ENCODE measurements at places on chromosomes 2 and 18.
A peak's percentile ranks its signal among the peaks of the same experiment; 100 is the strongest.

- DNase-seq = peak; percentile 36
These were observed 124.9 kb downstream of the RGPD3 start for GRCh38 chr2:106343274-106343673.

DNA sequence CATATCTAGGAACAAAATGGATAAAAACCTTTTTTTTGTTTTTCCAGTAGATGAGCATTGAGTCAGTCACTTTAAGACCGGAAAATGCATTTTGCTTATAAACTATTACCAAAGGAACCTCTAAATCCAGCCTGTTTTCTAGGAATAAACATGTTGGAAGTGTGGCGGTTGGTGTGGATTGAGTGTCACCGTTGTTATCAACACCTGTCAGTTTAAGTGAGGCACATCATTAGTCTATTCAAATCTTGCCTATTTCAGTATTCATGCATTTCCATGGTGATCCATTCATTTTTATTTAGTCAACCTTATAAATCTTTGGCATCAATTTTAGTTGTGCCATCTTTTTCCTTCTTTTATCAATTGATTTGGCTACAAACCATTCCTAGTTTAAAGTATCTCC is 3.3 kb downstream of the KLHL29 start:
- DNase-seq = no peak

- DNase-seq = no peak
These were observed 32.4 kb downstream of the LHCGR start for GRCh38 chr2:48723129-48723528.

GRCh38 chr2:123359636-123360035 is 665.5 kb upstream of the CNTNAP5 start:
- DNase-seq = no peak

GRCh38 chr2:106104332-106105062 is 89.6 kb downstream of the UXS1 start:
- DNase-seq = peak; percentile 59

- no peak for DNase-seq
These were observed 1100.4 kb upstream of the SLC39A10 start for GRCh38 chr2:194556629-194557028.

DNA sequence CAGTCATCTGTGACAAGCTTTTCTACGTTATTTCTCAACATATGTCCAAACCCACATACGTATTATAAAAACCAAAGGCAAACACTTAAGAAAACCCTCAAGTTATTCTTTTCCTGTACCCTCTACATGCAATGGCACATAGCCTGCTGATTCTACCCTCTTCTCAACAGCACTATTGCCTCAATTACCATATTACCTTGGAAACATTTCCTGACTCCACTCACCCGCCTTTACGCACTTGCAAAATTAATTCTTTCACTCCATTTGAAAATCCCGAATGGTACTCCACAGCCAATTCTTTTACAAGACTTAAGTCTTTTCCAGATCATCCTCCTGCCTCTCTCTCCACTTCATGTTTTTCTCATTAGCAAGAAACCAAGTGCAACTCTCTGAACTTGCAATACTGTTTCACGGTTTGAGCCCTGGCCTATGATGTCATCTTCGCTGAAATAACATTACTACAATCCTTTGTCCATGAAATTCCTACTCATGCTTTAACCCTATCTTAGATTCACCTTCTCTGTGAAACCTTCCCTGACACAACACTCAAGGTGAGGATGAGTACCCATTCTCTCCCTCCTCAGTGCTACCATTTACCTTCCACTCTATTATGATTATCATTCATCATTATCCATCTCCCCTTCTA is 29.0 kb downstream of the SESTD1 start:
- DNase-seq = no peak

DNA sequence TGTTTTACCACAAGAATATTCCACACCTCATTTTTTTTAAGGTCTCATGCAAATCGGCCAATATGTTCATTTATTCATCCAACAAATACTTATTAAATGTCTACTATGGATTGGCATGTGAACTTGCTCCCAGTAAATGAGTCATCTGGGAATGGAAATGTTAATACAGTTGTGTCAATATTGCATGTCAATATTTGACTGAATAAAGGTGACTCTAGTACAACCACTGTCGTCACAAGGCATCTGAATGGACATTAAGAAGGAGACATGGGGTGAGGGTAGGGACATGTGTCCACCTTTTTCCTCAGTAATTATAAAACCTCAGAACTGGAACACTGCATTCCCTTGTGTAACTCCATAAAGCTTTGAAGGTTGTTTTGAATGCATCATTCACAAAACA is 365.4 kb downstream of the ADCYAP1 start:
- DNase-seq = no peak

Measured in transverse colon (tissue), 4 donors.